ENCODE measurements at places on chromosomes 4 and X.

DNA sequence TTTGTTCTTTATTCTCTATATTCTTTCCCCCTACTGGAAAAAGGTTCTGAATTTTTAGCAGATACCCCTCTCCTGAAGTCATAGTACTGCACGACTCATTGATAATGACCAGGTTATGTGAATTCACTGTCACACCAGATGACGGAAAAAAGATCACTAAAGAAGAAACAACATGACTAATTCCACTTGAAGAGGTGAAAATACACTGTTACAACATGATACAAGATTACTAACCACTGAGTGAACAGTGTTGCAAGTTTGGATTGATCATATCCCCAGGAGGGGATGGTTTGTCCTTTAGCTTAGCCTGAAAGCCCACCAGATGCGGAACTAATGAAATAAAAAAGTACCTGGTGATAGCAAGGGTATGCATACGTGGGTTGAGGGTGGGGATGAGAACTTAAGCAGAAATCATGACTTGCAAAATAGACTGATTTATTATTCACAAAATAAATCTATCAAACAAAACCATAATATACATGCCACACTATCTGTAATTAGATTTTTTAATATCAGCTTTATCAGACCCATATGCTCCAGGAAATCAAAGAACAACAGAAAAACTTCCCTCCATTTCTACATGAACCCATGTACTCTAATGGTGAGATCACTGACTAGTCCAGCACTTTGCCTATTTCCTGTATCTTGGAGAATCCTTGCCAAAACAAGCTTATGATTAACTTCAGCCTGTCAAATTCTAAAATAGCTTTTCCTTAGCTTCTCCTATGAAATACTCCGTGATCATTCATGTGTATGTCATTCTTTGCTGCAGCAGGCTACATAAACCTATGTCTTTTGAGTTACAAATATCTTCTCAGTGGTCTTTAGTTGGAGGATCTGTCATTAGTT is 257.4 kb upstream of the AGA start:
- no peak for DNase-seq

GRCh38 chrX:130081421-130082045 is 28.8 kb downstream of the ELF4 start:
- DNase-seq, result no peak

- no peak for DNase-seq
These were observed 6.5 kb downstream of the TMEM150C start for GRCh38 chr4:82555276-82555675.

DNA sequence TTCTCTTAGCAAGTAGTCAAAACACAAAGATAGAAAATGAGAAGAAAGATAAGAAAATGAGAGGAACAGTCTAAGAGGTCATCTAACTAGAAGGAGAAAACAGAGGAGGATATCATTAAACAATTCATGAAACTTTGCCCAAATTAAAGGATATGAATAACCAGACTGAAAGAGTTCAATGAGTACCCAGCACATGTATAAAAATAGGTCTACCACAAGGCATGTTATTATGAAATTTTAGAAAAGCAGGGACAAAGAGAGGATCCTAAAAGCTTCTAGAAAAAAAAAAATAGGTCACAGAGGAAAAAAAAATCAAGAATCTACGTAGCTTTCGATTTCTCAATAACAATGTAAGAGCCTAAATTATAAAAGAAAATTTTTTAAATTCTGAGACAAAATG is 118.5 kb downstream of the WDFY3 start:
- DNase-seq, result no peak

- no peak for DNase-seq
These were observed 833.1 kb upstream of the GRID2 start for GRCh38 chr4:91470671-91471070.

DNA sequence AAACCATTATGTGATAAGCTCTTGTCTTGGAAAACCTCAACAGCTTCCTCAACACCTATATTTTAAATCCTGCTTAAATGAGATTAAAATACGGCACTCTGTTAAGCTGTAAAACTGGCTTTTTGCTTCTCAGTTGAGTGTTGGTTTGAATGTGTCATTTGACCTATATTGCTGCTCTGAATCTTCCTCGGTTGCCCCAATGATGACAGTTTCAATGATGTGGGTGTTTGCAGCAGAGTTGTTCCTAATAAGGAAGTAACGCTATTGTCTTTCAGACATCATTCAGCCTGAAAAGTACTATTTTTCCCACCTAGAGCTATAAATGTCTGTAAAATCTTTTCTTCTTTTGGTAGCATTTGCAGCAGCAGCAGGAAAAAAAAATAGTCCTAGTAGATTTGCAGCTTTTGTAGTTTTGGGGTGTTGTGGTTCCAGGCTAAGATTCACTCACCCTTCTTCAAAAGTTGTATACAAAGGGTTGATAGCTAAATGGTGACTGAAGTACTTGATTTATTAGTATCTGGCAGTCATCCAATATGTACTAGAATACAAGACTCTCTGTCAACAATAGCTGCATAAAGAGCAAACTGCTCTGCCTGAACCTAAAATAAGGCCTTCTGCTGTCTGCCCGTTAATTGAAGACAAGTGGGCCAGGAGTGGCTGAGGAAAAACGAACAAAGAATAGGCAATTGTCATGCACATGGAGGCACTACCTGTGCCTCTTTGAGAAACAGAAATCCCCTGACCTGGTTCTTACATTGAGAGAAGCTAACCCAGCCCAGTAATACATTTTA is 333.1 kb downstream of the IL1RAPL1 start:
- no peak for DNase-seq

GRCh38 chr4:186946682-186947294 is 223.1 kb upstream of the FAT1 start:
- DNase-seq, result no peak

GRCh38 chr4:166481739-166482138 is 608.7 kb downstream of the TLL1 start:
- DNase-seq, result no peak

- DNase-seq, result no peak
These were observed 70.0 kb downstream of the EVC start for GRCh38 chr4:5780831-5781480.

GRCh38 chr4:176137631-176138030 is 57.8 kb downstream of the SPATA4 start:
- no peak for DNase-seq

GRCh38 chr4:173647902-173648301 is 117.9 kb upstream of the HAND2 start:
- DNase-seq, result no peak

GRCh38 chr4:150681063-150681462 is 99.1 kb downstream of the MAB21L2 start:
- no peak for DNase-seq

DNA sequence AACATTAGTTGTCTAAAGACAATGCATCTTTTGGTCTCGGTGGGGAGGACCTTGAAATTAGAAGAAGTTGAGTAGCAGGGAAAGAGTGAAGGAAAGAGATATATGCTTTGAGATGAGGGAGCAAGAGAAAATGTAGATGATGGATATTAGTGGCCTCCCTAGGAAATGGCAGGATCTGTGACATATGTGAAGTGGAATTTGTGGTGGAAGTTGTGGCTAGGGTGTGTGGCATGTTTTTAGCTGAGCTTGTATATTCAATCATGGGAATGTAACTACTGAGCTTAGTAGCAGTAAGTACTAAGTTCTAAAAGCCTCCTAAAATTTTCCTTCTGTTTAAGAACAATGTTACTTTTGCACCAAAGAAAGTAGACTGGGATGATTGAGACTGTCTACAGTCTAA is 382.8 kb upstream of the CTSO start:
- DNase-seq, result no peak

- DNase-seq, result no peak
These were observed 14.8 kb upstream of the MAEA start for GRCh38 chr4:1274871-1275270.

DNA sequence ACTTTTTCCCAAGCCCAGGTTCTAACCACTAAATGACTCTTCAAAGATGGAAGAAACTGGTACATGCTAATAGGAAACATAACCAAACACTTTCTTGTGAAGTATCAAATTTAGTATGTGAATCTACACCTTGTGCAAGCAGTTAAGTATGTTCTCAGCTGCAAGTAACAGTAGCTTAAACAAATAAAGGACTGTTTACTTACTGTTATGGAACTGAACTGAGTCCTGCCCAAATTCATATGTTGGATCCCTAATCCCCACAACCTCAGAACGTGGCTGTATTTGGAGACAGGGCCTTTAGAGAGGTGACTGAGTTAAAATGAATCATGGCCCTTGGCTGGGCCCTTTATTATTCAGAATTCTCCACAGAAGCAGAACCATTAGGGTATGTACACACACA is 178.7 kb downstream of the KDR start:
- no peak for DNase-seq

Data from left lung (tissue), 14 donors.